ENCODE measurements at places on chromosomes 13 and 19.

DNA sequence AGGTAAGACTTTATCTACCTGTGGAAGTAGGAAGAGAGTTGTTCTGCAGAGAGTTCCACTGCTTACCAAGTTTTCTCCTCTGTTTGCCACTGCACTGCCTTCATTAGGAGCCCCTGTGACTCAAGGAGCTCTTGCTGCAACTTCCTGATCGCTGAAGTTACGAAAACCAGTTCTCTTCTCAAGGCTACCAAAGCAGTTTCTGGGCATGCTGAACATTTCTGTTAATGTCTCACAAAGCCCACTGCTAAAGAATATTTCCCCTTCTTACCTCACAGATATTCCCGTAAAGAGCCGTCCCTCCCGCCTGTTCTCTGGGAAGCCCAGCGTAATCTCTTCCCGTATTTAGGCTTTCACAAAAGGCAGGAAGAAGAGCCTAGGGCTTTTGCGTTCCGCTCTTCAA, 82.6 kb upstream of the OXGR1 start:
- DNase-seq, result no peak

DNA sequence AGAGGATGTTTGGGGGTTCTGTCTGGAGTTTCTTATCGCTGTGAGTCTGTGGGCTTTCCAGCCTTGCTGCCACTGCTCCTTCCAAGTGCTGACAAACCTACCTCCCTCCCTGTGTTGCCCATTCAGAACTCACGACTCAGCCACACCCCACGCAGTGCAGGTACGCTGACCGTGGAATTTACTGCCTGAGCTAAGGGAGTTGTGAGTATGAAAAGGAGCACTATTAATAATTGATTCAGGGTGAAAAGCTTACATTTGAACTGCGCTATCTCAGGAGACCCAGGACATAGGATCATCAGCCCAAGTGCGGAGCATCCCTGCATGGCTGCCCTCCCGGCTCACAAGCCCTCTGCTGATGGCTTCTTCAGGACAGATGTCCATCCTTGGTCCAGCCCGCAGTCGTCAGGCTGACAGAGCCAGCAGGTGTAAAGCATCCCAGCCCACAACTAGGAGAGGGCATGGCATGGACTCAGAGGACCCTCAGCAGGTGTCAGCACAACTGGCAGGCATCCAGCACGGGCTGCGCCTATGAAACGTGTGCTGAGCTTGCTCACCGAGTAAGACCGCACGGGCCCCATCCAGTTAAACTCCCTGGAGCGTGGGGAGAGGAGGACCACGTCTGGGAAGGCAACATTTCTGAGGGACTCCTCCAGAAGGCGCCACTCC, 244.0 kb downstream of the COL4A1 start:
- DNase-seq, result no peak

DNA sequence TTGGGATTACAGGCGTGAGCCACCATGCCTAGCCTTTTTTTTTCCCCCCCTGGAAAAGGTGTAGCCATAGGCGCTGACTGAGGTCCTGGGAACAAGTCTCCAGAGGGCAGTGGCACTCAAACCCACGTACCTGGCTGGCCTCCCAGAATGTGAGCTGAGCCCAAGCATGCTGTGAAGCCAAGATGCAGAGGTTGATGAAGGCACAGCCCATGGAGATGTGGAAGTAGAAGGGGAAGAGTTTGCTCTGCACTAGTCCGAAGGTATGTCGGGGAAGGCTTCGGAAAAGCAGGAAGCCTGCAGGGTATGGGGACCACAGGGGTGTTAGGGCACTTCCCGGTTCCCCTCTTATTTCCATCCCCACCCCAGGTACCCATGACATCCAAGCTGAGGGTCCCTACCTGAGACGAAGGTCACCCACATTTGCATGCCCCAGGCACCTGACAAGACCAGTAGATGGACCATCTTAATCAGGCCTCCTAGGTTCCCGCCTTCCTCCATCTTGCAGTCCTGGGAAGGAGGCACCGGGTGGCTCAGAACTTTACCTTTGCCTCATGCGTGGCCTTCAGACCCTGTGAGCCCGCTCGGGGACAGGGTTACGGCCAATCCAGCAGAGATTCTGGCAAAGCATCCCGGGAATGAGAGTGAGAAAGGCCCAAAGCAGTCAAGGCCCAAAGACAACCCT, 805 bp downstream of the TMEM205 start:
- no peak for DNase-seq

GRCh38 chr13:32267836-32268439, 47.2 kb downstream of the ZAR1L start:
- DNase-seq, result peak; percentile 22

- no peak for DNase-seq
Measured at GRCh38 chr13:110392510-110393240, 85.6 kb downstream of the COL4A2 start.

DNA sequence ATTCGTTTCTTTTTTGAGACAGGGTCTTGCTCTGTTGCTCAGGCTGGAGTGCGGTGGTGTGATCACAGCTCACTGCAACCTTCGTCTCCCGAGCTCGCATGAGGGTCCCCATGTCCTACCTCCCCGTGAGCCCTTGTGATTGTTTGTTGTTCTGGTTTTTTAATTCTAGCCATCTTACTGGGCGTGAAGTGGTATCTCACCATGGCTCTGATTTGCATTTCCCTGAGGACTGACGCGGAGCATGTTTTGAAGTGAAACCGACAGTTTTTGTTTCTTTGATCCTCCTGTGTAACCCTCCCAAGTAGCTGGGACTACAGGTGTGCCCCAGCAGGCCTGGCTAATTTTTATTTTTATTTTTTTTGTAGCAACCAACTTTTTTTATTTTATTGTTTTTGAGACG, 21.7 kb downstream of the GNG7 start:
- DNase-seq, result no peak

- no peak for DNase-seq
Measured at GRCh38 chr13:100387416-100387815, 201.2 kb downstream of the GGACT start.

GRCh38 chr13:23996456-23996855, 99.2 kb upstream of the C1QTNF9B start:
- DNase-seq, result no peak

- no peak for DNase-seq
Measured at GRCh38 chr13:65540175-65540574, 1690.0 kb downstream of the PCDH9 start.

GRCh38 chr13:44416301-44416700, 42.7 kb downstream of the SERP2 start:
- no peak for DNase-seq

DNA sequence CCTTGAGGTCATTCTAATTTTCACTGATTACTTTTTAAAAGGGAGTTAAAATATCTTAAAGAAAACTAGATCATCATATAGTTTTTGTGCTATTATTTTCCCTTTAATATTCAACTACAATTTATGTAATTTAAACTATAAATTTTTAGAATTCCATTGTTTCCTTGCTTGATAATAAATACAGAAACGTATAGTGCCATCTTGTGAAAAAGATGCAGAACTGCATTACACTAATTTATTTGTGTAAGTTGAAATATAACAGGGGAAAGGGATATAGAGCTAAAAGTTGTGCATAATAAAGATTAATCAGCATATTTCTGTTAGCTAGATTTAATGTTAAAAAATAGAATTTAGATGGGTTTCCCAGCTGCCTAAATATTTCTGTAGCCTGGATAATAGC, 61.5 kb upstream of the TDRD3 start:
- peak; percentile 27 for DNase-seq

- DNase-seq, result no peak
Measured at GRCh38 chr13:107799001-107799400, 416.3 kb downstream of the LIG4 start.

- DNase-seq, result no peak
Measured at GRCh38 chr13:26498656-26499601, 58.6 kb upstream of the WASF3 start.

- no peak for DNase-seq
Measured at GRCh38 chr13:25906191-25906661, 145.6 kb downstream of the SHISA2 start.

- no peak for DNase-seq
Measured at GRCh38 chr13:28526876-28527275, 31.9 kb upstream of the FLT1 start.

Measured in cardiac muscle cell (in vitro differentiated cells and primary cell).